Stimulated activated CD8-positive, alpha-beta memory T cell treated with anti-CD3 and anti-CD28 coated beads, Interleukin-7, amount 100 ng/mL, for 24 hours (primary cell): ENCODE measurements at places on chromosomes 5 and 9.

GRCh38 chr5:153555420-153556114 is 65.1 kb downstream of the GRIA1 start:
- no peak for DNase-seq

DNA sequence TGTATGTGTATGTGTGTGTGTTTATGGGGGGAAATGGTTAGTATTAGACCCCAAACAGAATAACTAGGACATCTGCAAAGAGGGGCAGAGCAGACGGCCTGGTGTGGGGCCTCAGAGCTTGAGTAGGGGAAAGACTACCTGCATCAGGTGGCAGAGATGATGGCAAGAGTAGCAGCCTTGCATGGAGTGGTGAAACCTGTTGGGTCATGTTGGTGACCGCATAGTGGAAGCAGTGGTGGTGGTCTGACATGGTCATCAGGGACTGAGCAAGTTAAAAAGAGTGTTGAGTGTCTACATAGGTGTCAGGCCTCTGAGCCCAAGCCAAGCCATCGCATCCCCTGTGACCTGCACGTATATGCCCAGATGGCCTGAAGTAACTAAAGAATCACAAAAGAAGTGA is 153.2 kb downstream of the FGF10 start:
- DNase-seq: no peak

DNA sequence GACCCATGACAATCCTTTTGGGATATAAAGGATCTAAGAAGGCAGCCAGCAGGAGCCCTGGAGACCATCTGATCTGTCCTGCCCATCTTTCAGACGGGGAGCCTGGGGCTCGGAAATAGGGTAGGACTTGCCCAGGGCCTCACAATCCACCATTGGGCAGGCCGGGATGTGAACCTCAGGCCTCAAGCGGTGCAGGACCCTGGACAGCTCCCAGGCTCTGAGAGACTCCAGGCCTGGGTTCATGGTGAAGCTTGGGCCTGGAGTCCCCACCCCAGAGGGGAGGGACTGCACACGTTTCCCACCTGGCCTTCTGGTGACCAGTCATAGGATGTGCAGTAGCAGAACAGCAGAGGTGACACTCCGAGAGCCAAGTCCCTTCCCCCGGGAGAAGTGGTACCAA is 36.6 kb upstream of the RAPGEF1 start:
- DNase-seq: no peak

- no peak for DNase-seq
Measured at GRCh38 chr9:82457891-82458290, 469.3 kb downstream of the SPATA31D1 start.

DNA sequence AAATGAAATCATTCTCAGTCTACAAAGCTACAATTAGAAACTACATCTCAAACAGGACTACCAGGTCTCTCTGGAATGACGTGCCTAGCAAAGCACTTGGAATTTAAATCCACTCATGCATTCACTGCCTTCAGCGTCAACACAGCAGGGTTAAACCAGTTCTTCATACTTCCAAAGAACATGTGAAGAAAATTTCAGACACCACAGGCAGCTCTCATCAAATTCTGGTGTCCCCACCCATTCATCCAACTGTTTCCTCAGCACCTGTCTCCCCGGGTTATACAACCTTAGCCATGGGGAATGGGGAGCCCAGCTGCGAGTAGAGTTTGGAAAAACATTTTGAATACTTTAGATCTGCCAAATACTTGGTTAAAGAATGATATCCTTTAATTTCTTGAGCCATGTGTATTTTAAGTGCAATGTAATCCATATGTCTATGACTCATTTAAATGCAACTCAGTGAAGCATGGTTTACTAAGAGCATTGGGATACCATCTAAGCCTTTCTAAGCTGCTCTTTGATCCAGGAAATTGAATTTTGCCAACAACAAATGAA is 17.5 kb downstream of the ADAM19 start:
- no peak for DNase-seq

DNA sequence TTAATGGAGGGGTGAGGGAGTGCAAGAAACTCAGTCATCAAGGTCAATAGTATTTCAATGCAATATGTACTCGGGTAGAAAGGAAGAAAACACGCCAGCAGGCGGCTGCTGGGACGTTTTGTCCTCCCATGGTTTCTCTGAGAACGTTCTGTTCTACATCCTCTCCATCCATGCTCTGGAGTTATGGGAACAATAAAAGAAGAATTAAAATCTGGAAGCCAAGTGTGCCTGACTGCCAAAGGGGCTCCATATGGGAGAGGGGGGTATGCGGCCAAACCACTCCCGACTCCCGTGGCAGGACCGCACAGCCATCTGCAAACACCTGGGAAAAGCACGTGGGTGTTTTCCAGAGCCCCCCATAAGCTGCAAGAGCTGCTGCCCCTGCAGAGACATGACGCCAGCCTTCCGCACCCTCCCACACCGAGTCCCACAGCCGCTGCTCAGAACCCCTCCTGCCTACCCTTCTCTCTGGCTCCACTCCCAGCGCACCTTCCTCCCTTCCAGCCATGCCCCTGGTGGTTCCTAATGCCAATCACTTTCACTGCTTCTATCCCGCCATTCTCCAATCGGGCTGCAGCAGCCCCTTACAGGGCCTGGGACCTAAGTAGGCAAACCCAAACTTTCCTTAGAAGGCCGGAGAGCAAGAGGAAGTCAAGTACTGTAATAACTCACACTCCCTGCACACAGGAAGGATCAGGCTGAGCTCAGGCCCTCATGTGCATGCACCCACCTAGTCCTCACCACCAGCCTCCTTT is 241.6 kb downstream of the SYK start:
- no peak for DNase-seq

DNA sequence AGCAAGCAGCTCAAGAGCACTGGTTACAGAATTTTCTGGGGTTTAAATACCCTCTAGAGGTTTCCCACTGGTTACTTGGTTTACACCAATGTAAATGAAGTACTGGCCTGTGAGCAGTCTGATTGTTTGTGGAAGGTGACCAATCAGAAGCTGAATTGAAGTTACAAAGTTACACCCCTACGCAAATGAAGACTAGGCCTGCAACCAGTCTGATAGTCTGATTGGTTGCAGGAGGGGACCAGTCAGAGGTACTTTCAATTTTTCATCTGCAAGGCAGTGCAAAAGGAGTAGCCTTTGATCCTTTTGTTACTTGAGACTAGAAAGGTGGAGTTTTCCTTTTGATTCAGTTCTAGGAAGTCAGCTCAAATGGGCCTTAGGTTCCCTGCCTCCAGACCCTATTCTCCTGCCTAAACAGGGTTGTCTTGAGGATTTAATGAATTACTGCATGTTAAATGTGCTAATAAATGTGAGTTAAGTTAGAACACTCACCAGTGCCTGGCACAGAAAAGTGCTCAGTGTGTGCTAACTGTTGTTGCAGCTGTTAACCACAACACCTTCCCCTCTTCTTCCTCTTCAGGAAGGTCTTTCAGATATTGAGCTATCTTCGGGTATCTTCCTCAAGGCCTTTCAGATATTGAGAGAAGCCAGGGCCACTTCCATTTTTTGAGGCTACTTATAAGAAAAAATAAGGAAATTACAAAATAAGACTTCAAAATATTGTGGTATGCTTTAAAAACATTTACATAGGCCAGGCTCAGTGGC is 32.1 kb upstream of the CLINT1 start:
- DNase-seq: no peak

GRCh38 chr5:171871711-171872110 is 86.1 kb downstream of the SMIM23 start:
- no peak for DNase-seq

DNA sequence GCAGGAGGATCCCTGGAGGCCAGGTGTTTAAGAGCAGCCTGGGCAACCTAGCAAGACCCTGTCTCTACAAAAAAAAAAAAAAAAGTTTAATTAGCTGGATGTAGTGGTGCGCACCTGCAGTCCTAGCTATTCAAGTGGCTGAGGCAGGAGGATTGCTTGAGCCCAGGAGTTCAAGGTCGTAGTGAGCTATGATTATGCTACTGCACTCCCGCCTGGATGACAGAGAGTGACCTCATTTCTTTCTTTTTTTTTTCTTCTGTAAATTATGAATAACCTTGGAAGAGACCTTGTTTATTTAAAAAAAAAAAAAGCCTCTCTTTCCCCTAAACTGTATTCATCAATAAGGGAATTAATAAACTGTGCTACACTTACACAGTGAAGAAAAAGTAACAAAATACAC is 43.6 kb upstream of the SLC30A5 start:
- no peak for DNase-seq

DNA sequence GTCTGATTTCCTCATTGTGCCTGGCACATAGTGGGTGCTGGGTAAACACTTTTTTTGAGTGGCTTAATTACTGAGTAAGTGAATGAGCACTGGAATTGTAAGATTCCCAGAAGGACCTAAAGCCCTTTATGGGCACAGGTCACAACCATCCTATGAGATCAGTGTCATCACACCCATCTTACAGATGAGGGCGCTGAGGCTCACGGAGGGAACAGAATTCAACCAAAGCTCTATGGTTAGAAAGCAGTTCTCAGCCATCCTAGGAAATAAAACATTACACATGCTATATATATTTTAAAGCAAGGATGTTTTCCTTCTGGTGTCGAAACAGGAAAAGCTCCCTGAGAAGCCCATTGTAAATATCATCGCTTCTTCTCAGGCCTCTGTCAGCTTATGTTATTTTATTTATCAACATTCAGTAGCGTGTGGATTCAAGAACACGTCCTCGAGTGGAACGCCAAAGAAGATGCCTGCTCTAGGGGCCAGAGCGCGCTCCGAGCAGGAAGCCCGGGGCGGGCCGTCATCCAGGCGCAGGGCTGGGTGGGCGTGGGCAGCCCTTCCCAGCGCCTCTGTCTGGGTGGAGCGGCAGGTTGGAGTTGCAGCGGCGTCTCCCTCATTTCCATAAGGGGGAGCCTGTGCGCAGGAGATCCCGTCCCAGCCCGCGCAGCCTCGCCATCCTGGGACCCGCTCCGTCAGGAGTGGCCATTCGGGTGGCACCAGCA is 155.8 kb upstream of the SMIM23 start:
- DNase-seq: no peak

DNA sequence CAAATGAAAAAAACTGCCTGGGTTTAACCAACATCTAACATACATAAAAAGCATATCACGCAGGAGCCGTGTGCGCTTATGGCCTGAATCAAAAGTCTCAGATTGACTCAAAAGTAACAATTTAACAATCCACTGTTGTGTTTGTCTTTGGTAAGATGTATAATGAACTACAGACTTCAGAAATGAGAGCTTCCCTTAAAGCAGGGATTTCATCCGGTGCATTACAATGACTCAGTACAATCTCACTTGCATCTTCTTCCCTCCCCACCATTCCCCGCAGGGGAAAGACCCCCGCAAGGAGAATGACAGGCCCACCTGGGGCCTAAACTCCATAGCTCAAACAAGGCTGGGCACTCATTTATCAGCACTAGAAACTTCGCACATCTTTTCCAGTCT is 1.4 kb downstream of the ZFR start:
- DNase-seq: no peak

DNA sequence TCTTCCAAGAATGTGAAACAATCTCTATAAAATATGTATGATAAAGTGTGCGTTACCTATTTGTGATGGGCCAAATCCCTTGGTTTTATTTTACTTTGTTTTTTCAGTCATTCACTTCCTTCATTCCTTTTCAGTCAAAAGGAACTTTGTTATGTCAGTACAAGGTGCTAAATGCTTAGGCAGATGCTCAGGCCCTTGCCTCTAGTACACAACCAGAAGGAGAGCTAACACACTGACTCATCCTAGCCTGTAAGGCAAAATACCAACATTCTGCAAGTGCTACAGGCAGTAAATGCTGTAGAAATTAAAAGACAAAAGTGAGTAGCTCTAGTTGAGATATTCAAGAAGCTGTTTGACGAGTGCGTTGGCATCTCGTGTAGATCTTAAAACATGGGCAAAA is 49.4 kb downstream of the TRPM6 start:
- no peak for DNase-seq
